ENCODE measurements at places on chromosomes 11 and 22.

GRCh38 chr11:78653294-78653909 is 78.7 kb upstream of the NARS2 start:
- no peak for DNase-seq

DNA sequence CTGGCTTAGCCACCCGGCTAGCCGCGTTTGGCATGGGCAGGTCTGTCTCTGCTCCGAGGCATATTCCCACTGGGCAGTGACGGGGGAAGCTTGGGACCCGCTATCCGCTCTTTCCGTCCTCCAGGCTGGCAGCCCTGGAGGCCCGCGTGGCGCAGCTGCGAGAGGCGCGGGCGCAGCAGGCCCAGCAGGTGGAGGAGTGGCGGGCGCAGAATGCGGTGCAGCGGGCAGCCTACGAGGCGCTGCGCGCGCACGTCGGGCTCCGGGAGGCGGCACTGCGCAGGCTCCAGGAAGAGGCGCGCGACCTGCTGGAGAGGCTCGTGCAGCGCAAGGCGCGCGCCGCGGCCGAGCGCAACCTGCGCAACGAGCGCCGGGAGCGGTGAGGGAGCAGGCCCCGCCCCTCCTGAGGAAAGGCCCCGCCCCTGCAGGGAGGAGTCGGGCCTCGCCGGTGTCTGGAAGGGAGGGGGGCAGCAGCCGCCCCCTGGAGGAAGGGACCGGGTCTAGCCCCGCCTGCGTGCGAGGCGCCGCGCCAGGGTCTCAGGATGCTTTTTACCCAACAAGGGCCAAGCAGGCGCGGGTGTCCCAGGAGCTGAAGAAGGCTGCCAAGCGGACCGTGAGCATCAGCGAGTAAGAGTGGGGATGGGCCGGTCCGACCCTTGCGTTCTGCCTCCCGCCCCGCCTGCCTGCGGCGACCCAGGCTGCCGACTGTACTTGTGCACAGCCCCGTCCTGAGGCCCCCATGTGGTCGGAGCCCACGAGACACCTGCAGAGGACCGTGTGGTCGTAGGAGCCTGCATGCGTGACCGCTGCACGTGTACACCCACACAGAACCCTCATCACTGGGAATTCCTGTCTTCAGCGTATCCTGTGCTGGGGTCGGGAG is 7.9 kb downstream of the ATG16L2 start:
- peak; percentile 94 for DNase-seq

DNA sequence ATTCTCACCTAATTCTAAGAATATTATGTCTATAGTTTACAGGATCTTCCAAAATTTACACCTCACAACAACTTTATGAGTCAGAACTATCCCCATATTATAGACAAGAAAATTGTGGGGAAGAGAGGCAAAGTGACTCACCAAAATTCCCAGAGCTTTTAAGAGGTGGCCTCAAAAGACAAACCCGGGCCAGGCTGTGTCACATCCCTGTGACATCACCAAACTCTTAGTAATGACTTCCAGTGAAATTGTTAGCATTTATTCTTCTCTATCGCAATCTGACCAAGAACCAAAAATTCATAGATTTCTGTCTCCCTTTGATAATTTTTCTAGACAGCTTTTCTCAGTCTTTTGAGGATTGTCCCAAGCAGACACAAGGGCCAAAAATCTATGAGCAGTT is 134.3 kb downstream of the SNX19 start:
- DNase-seq, result no peak

DNA sequence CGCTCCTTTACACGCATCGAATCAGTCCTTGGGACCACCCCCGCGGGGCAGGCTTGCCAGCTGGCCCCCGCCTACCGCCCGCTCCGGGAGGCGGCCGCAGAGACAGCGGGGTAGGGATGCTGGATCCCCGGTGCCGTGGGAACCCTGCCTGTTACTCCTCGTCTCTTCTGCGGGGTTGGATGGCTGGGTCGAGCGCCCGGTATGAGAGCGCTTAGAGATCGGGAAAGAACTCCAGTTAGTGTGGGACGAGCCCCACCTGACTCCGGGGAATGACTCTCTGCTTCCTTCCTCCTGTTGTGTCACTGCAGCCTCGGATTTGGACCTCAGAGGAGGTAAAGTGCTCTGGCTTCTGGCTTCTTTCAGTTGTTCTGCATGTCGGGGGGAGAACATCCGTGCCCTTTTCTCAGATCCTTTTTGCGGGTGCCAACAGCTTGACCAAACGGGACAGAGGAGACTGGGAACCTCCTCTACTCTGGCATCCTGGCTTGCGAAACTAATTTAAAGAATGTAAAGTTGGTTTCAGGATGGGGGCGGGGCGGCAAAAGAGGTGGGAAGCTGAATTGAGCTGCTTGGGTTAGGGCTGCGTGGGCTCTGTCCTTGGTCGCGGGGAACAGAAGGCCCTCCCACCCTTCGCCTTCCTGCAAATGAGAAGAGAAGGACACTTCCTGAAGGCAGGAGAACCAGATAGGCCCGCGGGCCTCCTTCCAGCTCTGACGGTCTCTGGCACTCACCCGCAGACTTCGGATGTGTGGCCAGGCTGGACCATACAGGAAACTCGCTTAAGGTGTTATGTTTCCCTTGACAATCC is 938 bp downstream of the LAYN start:
- DNase-seq, result no peak

DNA sequence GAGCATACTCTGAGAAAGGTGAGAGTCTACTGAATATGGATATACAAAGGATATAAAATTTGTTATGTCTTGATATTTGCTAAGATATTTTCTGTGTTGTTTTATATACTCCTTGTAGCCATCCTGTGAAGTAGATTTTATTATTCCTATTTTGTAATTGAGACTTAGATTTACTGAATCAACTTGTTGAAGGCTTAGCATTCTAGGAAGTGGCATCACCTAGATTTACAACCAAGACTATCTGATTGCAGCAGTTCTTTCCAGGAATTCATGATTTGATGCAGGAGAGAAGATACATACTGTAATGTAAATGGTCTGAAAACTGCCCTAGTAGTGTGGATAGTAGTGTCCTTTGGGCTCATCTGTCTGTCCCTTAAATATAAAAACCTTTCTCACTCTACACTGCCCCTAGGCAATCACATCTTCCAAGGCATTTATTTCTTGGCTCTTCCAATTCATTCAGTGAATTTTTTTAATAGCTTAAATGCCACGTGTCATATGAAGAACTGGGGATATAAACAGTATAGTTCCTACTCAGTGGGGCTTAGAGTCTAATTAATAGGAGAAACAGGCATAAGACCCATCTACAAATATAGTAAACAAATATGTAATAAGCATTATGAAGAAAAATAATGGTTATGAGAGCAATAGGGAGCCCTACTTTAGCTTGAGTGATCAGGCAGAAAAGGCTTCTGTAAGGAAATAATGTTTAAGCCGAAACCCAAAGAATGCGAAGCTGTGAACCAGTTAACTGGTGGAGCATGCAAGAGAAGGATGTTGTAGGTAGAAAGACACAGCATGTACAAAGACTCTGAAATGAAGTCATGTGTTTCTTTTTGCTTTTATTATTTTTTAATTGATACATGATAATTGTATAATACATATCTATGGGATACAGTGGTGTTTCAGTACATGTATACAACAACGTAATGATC is 13.6 kb downstream of the IPO7 start:
- no peak for DNase-seq

DNA sequence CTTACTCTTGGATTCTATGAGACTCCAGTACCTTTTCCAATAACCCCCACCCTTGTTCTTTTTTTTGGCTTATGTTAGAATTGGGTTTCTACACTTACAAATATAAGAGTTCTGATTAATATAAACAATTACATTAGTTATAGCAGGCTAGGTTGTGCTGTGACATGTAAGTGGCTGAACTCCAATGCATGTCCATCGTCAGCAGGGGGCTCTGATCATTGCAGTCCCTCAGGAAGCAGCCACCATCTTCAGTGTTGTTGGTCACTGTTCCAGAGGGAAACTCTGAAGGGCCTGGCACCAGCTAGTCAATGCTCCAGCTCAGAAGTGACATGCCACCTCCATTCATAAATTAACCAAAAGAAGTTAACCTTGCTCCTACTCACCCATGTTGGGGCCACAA is 5.6 kb downstream of the LIPT2 start:
- DNase-seq, result peak; percentile 41

GRCh38 chr11:16975906-16976305 is 38.3 kb downstream of the PLEKHA7 start:
- no peak for DNase-seq

- no peak for DNase-seq
These were observed 503.7 kb downstream of the NTM start for GRCh38 chr11:131874070-131874469.

GRCh38 chr11:2374456-2375201 is 2.5 kb upstream of the CD81 start:
- no peak for DNase-seq

GRCh38 chr22:41469218-41469851 is 418 bp downstream of the ACO2 start:
- DNase-seq, result no peak

- no peak for DNase-seq
These were observed 59.5 kb downstream of the CDKN1C start for GRCh38 chr11:2825889-2826678.

- no peak for DNase-seq
These were observed 608.9 kb downstream of the NTM start for GRCh38 chr11:131979364-131979763.

DNA sequence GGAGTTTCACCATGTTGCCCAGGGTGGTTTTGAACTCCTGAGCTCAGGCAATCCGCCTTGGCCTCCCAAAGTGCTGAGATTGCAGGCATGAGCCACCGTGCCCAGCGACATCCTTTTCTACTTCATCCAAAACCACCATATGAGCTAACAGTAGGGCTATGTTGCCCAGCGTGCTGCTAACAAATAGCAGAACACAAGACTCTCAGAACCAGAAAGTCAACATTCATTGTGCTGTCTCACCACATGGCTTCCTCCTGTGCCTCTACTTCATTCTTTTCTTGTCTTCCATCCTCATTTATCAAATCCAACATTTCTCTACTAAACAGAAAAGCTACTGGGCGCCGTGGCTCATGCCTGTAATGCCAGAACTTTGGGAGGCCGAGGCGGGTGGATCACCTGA is 12.0 kb upstream of the DENND5A start:
- no peak for DNase-seq

DNA sequence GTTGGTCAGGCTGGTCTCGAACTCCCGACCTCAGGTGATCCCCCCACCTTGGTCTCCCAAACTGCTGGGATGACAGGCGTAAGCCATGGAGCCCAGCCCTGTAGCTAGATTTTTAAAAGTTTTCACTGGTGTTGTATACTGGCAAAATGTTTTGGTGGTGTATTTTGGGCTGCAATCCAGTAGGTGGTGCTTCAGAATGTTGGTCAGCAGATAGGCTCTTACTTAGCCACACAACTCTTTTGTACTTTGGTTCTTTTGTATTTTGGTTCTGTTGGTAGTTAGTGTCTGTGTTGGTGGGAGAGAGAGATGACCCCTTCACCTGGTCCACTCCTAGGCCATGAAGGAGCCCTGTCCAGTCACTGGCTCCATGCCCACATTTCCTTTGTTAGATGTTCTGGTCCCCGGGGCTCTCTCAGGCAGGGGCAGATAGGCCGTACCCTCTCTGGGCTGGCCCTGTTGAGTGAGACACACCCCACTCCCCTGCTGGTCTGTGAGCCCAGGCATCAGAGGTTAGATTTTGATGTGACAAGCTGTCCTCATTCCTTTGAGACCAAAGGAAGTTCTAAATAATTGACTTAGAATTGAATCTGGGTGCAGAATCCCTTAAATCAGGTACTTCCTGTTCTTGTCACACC is 123.8 kb downstream of the DDX10 start:
- DNase-seq, result no peak

DNA sequence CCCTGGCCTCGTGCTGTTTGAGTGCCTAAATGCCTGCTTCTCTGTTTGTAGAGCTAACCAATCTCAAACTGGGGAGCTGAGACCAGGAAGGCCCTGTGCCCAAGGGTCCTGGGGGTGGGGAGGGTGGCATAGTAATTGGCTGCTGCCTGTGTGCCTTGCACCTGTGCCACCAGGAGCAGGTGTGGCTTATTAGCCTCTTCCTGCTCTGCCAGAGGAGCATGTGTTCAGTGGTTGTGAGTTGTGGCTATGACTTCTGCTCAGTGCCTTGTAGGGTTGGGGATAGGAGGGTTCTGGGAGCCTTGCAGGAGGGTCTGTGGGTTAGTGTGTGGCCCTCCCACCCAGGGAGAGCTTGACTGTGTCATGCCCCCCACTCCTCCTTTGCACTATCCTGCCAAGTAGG is 109.2 kb downstream of the ZBTB16 start:
- no peak for DNase-seq

GRCh38 chr22:47130883-47131631 is 368.6 kb downstream of the TBC1D22A start:
- no peak for DNase-seq

DNA sequence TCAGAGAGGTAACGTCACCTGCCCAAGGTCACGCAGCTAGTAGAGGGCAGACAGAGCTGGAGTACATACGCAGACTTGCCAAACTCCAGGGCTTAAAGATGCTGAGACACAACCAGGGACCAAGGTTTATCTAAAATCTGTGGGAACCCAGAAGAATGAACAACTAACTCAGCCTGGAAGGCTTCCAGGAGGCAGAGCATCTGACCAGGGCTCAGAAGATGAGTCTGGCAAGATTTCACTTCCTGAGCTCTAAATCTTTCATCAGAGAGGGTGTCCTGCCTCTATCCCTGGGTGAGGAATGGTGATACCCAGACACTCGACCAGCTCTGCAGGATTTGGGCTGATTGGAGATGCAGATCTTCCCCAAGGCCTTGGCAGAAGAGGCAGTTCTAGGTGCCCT is 9.1 kb downstream of the GAL3ST1 start:
- no peak for DNase-seq

DNA sequence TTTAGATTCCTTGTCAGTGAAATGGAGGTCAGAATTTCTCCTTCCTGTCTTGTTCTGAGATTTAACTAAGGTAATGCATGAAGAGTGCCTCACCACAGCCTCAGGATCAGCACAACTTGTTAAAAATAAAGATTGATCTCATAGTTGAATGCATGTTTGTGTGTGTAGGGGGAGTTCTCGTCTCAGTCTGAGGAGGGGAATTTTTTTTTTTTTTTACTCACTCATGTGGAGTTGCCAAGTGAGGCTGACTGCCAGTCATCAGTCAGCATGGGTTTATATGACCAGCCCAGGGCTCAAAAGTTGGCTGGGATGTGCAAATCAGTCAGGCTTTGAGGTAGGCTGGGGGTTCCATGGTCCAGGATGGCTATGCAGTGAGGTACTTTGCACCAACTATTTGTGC is 113.2 kb downstream of the FANCF start:
- no peak for DNase-seq

GRCh38 chr22:46428602-46429324 is 93.2 kb downstream of the TRMU start:
- no peak for DNase-seq

GRCh38 chr11:116918925-116919655 is 81.7 kb upstream of the APOA1 start:
- no peak for DNase-seq

GRCh38 chr22:39773976-39774539 is 119.5 kb downstream of the ENTHD1 start:
- no peak for DNase-seq

Measured in SHP77 (cell line).